ENCODE measurements at places on chromosomes 2 and 18.
A peak's percentile ranks its signal among the peaks of the same experiment; 100 is the strongest.

GRCh38 chr18:12768625-12769024, 65.8 kb downstream of the PSMG2 start:
- DNase-seq = peak; percentile 35

GRCh38 chr2:198280145-198280544, 475.8 kb downstream of the PLCL1 start:
- no peak for DNase-seq

DNA sequence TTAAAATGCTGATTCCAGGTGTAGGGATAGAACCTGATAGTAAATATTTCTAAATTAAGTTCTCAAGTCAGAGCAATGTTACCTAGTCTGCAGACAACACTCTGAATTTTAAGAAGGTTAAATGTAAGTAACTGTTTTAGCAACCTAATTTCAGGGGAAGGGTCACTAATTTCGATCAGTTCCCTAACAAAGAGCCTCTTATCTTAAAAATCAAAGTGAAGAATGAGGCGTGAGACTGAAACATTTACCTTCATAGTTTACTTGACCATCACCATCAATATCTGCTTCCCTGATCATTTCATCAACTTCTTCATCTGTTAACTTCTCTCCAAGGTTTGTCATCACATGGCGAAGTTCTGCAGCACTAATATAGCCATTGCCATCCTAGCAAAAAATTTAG, 6.4 kb upstream of the STPG4 start:
- DNase-seq = no peak

DNA sequence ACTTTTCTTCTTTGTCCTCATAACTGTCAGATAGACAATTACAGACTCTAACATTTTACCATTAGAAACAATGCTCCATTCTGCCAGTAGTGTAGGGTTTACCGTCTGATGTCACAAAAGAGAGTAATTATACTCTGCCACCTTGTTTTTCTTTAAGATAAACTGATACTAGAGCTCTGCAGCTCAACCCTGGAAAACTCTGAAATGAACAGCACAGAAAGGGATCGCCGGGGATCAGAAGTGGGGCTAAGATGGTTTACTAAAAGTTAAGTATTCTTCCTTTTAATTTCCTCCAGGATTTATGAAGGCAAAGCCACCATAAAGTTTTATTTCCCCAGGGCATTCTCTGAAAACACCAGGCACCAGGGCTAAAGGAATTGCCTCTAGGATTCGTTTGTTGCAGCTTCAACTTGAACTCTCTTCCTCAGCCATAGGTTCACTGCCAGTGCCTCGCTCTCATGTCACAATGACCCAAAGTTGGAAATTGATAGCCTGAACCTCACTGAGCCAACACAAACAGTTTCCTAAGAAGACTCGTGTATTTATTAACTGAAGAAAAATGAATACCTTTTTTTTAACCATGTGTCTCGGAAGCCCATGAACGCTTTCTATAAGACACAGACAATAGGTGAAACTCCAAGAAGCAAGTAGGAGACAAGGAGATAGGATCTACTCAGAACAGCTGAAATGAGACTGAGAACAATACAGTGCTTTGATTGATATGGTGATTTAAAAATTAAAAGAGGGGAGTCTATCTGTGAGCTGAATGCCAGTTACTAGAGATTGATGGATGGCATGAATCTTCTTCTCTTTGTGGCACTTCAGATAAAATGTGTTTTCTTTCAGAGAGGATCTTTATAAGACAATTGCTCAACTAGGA, 121.5 kb upstream of the SPATS2L start:
- DNase-seq = no peak

DNA sequence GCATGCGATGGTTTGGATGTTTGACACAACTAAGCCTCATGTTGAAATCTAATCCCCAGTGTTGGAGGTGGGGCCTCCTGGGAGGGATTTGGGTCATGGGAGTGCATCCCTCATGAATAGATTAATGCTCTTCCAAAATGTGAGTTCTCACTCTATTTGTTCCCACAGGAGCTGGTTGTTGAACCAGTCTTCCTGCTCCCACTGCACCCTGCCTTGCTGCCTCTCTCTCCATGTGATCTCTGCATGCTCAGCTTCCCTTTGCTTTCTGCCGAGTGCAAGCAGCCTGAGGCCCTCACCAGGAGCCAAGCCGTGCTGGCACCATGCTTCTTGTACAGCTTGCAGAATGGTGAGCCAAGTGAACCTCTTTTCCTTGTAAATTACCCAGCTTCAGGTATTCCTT, 206.8 kb downstream of the VAPA start:
- DNase-seq = no peak

DNA sequence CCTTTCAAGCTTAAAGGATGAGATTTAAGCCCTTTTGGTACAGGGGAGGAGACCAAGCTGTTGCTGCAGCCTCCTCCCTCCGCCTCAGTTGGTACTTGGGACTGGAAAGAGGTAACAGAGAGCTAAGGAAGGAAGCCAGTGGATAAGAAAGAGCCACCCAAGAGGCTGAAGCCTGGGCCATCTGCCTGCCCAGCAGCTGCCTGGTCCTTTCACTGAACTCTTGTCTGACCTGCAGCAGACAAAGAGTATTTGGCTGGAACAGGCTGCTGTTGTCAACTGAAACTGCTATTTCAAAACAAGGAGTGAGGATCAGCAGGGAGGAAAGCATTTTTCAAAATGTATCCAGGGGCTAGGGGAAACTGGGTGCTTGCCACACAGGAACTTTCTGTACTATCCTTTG, 30.3 kb downstream of the TNS1 start:
- no peak for DNase-seq

GRCh38 chr2:203484266-203485112, 50.6 kb downstream of the RAPH1 start:
- peak; percentile 45 for DNase-seq

DNA sequence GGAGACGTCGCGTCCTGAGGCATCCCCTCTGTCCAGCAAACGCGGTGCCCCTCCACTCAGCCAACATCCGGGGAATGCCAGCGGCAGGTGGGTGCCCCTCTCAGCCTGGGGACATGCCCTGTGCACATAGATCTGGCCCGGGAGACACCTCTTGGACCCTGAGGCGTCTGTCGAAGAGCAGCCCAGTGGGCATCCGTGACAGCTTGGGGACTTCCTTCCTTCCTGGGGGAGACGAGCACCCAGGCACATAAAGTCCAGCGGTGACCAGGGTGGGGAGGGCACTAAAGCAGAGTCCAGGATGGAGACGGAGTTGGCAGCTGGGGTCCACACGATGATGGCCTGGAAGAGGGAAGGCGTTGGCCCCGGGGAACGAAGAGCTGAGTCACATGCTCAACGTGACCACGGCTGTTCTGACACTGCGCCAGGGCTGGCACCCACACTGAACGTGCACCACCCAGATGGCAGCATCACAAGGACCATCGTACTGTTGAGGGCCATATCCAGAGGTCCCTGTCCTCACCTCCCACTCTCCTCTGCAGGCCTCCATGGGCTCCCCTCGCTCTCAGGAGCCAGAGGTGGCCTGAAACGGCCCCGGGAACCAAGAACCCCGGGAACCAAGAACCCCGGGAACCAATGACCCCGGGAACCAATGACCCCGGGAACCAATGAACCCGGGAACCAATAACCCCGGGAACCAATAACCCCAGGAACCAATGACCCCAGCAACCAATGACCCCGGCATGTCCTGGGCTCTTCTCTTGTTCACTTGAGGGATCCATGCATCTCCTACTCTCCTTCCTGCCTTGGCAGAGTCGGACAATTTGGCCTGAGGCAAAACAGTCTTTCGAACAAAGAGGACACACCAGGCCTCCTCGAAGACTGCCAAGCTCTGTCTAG, 22.6 kb downstream of the HDAC4 start:
- DNase-seq = no peak

GRCh38 chr2:2898744-2899143, 478.9 kb downstream of the EIPR1 start:
- DNase-seq = no peak

- DNase-seq = peak; percentile 54
These were observed 21.8 kb downstream of the COLEC12 start for GRCh38 chr18:478681-479080.

DNA sequence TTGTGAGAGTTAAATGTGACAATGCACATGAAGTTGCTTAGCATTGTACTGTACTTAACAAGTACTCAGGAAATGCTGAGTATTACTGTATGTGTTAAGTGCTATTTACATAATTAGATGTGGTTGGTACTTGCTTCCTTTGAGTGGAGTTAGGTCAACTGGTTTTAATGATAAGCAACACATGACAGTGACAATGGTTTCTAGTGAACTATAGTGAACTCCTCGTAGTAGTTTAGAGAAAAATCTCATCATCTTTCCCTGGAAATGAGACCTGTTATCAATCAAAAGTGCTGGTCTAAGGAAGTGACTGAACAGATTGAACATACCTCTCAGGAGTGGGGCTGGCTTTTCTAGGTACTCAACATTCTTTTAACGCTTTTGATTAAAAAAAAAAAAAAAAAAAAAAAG, 29.2 kb upstream of the ZDBF2 start:
- no peak for DNase-seq

DNA sequence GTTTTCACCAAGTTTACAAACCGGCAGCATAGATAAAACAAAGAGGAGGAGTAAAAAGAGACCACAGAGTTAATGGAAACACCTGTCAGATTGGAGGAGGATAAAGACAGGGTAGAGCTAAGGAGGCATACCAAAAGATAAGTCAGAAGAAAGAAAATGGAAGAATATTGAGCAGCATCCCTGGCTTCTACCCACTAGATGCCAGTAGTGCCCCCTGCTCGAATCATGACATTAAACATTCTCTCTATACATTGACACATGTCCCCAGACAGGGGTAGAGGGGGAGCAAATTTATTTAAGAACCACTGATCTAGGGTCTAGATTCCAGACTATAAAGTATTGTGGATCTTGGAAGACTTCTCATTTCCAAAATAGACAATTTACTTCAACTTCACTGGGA, 159.8 kb upstream of the ETAA1 start:
- DNase-seq = no peak

- DNase-seq = no peak
These were observed 52.7 kb downstream of the CMPK2 start for GRCh38 chr2:6812857-6813530.

GRCh38 chr2:105537466-105537865, 138.6 kb upstream of the FHL2 start:
- no peak for DNase-seq

DNA sequence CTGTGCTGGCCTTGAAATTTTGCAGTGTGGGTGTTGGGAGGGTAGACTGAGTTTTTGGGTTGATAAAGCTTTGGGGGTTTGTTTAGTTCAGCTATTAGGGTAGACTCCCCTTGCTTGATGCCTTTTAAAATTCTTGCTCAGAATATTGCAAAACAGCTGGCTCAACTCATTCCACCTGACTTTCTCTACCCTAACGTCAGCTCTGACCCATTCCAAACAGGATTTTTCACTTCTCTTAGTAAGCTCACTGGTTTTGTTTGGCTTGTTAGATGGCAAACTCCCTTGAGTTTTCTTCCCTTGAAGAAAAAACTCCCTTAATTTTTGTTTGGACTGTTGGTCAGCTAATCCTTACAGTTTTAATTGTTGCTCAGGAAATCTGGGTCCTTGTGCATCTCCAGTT, 195.1 kb upstream of the DTNA start:
- DNase-seq = no peak

DNA sequence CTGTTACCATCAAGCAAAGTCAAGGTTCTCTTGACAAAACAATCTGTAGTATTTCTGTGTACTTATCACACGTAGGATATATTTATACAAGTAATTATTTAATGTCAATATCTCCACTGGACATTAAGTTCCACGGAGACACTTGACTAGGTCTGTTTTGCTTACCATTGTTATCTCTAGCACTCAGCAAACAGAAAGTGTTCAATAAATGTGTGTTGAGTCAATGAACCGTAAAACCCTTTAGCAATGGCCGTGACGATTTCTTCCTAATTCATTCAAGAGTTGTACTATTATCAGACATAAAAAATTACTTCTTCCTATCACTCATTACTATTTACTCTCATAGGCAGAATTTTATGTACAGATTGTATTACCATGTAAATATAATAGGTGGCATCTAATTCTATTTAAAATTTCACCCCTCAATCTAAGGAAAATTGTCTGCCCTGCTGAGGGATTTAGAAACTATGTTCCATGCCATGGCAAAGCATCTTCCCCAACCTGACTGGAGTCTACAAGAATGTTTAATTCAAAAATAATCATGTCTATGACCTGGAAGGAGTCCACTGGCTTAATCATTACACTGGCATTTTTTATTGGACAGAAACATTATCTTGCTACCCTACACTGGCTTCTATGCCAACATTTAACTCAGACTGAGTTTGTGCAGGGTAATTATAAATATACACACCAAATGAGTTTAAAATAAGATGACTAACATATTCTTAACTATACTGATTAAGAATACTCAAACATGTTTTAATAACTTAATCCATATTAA, 301.9 kb downstream of the ZEB2 start:
- DNase-seq = peak; percentile 31

DNA sequence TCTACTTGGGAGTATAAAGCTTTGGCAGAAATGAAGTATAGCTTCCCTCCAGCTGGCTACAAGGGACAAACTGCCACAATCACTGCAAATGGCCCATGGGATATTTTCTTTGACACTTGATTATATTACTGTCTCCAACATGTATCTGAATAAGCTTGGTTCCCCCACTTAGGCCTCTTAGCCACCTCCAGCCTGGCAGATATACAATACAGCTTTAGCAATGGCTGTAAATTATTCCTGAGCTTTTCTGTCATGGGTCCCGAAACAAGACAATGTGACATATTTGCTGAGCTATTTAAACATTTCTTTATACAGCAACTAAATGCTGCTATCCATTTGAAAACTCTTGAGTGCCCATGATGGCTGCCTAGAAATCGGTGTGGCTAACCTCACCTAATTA, 406.2 kb downstream of the SUCLG1 start:
- DNase-seq = no peak

DNA sequence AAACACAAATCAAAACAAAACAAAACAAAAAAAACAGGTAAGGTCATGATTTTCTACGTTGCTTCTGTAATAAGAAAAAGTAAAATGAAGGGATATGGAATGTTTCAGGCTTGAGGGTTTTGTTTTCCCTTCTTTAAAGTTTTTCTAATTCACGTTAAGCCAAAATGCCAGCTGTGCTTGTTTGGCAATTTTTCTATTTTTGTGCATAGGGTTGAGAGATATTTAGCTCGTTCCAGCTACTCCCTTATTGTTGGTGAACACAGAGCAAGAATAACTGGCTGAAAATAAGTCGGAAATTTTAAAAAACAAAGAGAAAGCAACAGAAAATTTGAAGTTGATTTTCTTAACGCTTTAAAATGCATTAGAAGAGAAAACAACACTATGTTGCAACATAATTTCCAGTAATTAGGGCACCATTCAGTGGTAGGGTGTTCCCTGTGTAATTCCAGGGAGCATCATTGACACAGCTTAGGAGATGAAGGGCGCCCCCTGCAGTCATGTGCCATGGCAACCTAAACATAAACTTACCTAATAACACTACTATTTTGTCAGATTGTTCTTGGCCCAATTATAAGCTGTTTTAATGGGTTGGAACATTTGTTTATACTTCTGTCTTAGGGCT, 99.5 kb downstream of the DTNA start:
- peak; percentile 64 for DNase-seq

GRCh38 chr2:207216457-207216856, 50.7 kb upstream of the KLF7 start:
- DNase-seq = no peak

DNA sequence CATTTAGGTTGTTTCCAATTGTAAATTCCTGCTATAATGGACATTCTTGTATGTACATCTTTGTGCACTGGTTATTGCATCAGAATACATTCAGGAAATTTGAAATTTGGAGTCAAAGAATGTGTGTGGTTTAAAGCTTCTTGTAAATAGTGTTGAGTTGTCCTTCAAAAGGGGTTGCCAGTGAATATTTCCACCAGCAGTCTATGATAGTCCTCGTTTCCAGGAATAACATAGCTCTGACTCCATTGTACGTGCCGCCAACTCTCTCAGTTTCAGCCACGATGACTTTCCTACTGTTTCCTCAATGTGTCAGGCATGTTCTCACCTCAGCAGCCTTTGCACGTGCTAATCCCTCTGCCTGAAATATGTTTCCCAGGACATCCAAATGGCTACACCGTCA, 10.9 kb upstream of the HS6ST1 start:
- peak; percentile 94 for DNase-seq
